Brain (organoid and tissue), 16 donors: ENCODE measurements at places on chromosomes 11 and 22. TPM values are rescaled to one million over a fixed set of nuclear protein-coding genes. Genes with fewer than 3 reads are reported as not detected.

Gene SRRD
- 17.2 TPM for polyA plus RNA-seq

Gene TSPAN18
- 3.3 TPM for polyA plus RNA-seq

DNA sequence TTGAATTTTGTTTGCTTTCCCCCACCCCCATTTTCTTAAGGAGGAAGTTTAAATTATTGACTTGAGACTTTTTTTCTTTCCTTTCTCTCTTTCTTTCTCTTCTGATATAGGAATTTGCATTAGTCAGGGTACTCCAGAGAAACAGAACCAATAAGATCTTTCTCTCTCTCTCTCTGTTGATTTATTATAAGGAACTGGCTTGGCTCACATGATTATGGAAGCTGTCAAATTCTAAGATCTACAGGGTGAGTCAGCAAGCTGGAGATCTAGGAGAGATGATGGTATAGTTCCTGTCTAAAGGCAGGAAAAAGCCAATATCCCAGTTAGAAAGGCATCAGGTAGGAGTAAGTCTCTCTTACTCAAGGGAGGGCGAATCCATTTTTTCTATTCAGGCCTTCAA lies 64.0 kb downstream of the CCDC81 start:
- no peak for DNase-seq

DNA sequence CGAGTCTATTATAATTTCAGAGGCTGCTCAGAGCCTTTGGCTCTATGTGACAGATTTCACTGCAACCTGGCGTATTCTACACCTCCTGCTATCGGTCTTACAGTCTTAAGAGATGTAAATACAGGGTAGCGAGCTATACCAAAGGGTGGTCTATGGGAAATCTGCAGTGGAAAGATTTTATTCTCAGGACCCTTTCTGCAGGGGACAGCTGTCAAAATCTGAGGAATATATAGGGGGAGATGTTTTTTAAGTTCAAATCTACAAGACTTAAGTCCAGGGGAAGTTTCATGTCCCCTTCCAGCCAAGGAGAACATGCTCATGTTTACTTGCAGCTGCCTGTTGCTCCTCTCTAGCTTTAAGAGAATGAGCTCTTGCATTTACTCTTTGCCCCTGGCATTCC lies 62.7 kb downstream of the MICAL2 start:
- DNase-seq = no peak

DNA sequence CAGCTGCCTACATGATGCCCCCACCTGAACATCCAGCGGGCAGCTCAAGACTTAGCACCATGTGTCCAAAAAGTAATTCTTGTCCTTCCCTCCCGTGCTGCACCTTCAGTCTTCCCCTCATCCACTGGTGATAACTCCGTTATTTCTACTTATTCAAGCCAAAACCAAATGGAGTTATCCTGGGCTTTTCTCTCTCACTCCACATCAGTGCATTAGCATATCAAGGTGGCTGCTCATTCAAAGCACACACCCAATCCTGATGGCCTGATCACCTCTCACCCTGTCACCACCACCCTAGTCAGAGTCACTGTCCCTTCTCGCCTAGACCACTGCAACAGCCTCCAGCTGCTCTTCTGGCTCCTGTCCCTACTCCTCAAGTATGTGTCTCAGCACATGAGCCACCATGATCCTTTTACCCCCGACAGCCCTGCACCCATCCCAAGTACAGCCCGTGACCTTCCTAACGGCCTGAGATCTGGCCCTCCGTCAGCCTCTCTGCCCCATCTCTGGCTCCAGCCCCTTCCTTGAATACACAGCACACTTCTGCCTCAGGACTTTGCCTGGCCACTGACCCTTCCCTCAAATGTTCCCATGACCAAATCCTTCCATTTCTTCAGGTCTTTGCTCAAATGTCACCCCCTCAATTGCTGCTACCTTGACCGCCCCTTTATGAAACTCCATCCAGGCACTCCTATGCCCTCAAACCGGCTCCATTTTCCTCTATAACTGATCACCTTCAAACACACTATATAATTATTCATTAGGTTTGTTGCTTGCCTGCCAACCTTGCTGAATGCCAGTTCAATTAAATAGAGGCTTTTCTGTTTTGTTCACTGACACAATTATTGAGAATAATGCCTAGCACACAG lies 19.7 kb upstream of the SLC25A1 start:
- no peak for DNase-seq

DNA sequence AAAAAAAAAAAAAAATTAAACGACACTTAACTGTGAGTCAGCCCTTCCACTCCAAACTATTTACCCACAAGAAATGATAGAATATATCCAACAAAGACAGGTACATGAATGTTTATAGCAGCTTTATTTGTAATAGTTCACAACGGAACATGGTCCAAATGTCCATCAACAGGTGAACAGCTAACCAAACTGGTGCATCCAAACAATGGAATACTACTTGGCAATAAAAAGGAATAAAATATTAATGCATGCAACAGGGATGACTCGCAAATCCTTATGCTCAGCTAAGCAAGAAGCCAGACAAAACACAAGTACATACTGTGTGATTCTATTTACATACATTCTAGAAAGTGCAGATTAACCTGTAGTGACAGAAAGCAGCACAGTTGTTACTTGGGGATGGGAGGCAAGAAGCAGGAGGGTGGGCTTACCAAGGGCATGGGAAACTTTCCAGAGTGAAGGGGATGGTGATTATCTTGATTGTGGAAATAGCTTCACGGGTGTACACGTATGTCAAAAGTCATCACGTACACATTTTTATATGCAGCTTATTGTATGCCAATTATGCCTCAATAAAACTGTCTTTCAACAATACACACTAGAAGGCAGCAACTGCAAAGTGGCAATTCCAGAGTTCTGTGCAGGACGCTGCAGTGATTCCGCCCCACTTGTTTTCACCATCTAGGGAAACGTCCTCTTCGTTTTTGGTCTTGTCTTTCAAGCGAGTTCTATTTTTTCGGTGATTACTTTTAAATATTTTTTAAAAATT lies 6.7 kb upstream of the SF1 start:
- DNase-seq = no peak

DNA sequence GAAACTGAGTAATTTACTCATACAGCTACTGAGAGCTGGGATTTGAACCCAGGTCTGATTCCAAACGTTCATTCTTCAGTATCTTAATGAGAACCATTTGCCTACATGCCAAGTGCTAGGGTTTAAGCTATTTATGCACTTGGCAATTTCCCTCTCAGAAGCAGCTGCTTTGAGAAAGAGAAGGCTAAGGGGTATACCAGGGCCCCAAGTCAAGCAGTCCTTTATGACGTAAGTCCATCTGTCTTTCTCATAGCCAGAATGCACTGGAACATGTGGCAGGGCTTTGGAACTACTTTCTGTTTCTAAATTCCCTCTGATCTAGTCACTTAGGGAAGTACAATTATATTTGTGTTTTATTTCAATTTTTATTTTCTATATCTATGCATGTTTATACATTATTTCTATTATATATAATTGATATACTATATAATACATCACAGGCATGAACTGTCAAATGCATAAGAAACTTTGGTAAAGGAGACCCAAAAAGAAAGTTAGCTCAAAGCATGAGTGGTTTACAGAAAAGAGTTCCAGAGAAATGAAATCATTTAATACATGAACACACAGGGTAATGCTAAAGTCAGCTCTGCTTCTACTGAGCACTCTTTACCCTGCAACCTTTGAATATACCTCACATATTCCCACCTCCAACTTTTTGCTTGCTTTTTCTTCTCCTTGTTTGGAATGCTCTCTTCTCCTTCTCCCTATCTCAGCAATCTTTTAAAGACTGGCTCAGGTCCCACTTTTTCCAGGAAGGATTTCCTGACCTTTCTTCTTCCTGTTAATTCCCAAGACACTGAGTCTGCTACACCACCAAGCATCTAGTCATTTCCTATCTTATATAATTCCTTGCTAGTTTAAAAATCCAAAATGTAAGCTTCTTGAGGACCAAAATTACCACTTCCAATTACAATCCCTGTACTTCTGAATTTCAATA lies 80.5 kb upstream of the GDPD4 start:
- DNase-seq = no peak
